ENCODE measurements at places on chromosomes 13 and 19.

DNA sequence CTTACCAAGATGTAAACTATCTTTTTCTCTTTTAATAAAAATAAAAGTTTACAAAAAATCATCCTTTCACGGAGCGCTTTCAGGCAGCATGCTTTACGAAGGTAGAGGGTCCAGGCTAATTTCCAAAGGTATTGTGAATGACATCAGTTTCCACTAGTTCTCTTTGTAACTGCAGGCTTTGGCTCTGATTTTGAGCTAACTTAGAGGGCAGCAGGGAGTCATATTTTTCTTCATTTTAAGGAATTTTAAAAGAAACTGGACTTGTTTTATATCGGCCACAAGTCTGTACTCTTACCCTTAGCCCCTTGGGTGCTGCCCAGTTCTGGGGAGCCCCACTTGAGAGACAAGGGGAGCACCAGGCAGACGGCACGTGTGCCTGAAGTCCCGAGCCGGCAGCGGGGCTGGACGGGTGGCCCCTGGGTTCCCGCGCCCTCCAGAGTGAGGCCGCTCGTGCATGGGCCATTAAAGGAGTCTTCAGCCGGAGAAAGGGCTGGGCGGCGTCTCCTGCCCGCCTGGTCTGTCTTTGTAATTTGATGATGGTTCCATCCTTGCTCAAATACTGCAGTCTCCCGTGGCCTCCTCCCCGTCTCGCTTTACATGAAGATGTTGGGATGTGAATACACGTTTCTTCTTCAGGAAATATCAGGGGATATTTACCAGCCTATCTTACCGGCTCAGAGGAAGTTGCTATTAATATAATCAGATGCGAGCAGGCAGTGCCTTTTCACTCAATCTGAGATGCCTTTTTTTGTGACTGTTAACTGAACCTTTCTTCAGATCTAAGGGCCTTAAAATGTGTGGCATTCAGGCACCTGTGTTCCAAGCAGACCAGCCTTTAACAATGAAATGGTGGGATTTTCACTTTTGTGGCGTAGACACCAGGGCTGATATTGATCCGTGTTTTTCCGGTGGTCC is 67.4 kb downstream of the GGACT start:
- DNase-seq, result no peak

- DNase-seq, result no peak
Observed at GRCh38 chr19:45138303-45138751, 22.5 kb downstream of the NKPD1 start.

- no peak for DNase-seq
Observed at GRCh38 chr13:87042946-87043345, 628.2 kb upstream of the SLITRK5 start.

GRCh38 chr19:55688422-55689218 is 13.6 kb downstream of the EPN1 start:
- no peak for DNase-seq

DNA sequence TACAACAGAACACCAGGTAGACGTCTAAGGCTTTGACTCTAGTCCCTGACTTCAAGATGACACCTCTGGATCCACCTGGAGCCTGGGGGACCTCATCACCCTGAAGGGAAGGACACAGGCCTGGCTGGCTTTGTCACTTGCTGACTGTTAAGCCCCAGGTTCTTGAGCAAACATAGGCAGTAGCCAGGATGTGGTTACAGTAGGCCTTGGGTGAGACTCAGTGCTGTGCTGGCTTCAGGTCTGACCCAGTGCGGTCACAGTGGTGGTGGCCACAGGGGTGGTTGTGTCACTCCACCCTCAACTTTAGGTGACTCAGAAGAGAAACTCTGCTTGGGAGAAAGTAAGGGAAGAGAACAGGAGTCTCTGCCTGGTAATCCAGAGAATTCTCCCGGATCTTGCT is 497.8 kb downstream of the UQCRFS1 start:
- no peak for DNase-seq

DNA sequence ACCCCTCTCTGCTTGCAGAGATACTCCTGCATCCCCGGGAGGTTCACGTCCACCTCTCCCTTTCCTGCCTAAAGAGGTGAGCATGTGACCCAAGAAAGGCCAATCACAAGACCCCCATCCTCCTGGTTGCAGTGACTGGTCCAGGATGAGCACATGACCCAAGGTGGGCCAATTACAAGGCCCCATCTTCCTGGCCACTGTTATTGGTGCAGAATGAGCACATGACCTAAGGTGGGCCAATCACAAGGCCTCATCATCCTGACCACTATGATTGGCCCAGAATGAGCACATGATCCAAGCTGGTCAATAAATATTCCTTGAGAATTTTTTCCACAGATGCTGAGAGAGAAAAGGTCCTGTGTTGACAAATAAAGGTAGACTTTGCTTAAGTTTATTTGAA is 350.7 kb downstream of the EFNB2 start:
- no peak for DNase-seq

DNA sequence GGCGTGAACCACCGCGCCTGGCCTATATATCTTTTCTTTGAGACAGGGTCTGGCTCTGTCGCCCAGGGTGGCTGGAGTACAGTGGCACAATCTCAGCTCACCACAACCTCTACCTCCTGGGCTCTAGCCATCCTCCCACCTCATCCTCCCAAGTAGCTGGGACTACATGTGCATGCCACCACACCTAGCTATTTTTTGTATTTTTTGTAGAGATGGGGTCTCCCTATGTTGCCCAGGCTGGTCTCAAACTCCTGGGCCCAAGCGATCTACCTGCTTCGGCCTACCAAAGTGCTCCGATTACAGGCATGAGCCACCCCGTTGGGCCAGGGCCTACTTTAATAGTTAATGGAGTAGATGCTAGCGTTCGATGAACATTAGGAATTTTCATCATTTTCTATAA is 3.4 kb downstream of the TNPO2 start:
- no peak for DNase-seq

- DNase-seq, result no peak
Observed at GRCh38 chr19:33740811-33741396, 55.8 kb upstream of the KCTD15 start.

- DNase-seq, result no peak
Observed at GRCh38 chr13:20378721-20379120, 146.6 kb upstream of the GJB6 start.

GRCh38 chr13:84865783-84866221 is 933.4 kb downstream of the SLITRK6 start:
- no peak for DNase-seq

GRCh38 chr19:50534478-50534877 is 20.8 kb upstream of the ASPDH start:
- no peak for DNase-seq

GRCh38 chr19:5297272-5297669 is 43.3 kb downstream of the PTPRS start:
- no peak for DNase-seq

DNA sequence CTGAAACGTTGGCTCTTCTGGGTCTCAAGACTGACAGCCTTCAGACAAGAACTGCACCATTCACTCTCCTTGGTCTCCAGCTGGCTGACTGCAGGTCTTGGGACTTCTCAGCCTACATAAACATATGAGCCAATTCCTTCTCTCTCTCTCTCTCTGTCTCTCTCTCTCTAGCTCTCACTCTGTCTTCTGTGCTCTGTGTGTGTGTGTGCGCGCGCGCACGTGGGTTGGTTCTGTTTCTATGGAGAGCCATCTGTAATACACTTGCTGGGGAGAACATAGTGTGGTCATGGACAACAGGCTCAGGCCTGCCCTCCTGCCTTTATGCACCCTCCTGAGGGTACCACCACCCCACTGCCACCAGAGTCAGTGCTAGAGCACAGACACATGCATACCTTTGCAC is 13.7 kb upstream of the SERPINE3 start:
- DNase-seq, result no peak

- no peak for DNase-seq
Observed at GRCh38 chr13:46595136-46595884, 42.3 kb downstream of the LRCH1 start.

DNA sequence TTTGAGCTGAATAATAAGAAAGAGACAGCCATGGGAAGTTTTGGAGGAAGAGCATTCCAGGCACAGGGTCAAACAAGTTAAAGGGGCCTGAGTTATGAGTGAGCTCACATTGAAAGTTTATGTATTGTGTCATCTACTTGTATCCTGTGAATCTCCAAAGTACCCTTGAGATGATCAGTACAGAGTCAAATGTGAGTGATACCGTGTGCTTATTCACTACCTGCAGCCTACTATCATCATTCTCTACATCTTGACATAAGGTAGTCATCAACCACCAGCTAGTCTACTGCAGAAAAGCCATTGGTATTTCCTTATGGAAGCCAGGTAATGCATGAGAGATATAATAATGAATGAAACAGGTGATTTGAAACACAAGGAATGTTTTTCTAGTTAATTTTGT is 3.0 kb upstream of the KCTD12 start:
- no peak for DNase-seq

GRCh38 chr13:98563071-98563470 is 13.8 kb downstream of the STK24 start:
- DNase-seq, result no peak

GRCh38 chr13:80083853-80084676 is 256.9 kb downstream of the SPRY2 start:
- DNase-seq, result no peak

DNA sequence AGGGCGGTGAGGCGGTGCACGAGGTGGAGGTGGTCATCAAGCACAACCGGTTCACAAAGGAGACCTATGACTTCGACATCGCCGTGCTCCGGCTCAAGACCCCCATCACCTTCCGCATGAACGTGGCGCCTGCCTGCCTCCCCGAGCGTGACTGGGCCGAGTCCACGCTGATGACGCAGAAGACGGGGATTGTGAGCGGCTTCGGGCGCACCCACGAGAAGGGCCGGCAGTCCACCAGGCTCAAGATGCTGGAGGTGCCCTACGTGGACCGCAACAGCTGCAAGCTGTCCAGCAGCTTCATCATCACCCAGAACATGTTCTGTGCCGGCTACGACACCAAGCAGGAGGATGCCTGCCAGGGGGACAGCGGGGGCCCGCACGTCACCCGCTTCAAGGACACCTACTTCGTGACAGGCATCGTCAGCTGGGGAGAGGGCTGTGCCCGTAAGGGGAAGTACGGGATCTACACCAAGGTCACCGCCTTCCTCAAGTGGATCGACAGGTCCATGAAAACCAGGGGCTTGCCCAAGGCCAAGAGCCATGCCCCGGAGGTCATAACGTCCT is 9.4 kb upstream of the PROZ start:
- DNase-seq, result no peak

DNA sequence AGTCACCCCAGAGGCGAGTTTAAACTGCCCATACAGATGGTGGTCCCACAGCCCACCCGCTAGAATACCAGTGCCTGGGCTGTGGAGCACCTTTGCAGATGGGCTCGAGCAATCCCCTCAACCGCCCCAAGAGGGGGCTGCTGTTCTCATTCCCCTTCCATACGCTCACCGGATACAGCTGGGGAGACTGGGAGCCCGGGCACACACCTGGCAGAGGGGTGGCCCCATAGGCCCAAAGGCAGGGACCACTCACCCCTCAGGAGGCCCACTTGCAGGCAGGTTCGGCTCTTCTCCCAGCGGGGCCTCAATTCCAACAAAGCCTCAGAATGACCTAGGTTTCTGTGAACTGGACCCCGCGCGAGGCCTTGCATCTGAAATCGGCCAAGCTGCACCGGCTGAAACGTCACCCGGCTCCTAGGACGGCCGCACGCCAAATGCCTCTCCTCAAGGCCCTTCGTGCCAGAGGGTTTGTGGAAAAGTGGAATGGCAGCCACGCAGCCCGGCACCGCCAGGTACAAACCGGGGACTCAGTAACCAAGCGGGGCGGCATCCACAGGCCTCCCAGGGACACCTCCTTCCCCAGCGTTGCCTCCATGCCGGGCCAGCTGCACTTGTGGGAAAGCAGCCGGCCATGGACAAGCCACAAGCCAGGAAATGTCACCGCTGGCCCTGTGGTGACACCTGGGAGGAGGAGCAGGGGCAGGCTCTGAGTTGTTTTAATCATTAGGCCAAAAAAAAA is 18.7 kb downstream of the MLLT1 start:
- peak; percentile 25 for DNase-seq

- DNase-seq, result no peak
Observed at GRCh38 chr13:95614641-95615245, 29.8 kb downstream of the DZIP1 start.

GRCh38 chr19:5424192-5424973 is 30.8 kb upstream of the ZNRF4 start:
- DNase-seq, result no peak

DNA sequence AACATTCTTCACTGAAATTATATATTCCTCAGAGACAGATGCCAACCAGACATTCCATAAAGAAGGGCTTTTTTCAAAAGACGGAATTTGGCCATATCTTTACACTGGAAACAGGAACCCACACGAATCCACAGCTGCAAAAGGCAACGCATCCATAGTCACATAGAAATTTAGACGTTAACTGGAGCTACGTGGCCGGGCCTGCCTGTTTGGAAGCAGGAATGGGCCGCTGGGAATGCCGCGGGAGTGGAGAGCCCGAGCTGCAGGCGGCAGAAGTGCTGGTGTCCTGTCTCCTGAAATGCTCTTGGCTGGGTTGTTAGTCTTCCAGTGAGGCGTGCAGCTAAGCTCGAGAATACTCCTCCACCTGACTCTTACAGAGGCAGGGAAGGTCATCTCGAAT is 122.2 kb downstream of the KL start:
- no peak for DNase-seq

- DNase-seq, result no peak
Observed at GRCh38 chr13:98222081-98222554, 45.0 kb upstream of the RNF113B start.

DNA sequence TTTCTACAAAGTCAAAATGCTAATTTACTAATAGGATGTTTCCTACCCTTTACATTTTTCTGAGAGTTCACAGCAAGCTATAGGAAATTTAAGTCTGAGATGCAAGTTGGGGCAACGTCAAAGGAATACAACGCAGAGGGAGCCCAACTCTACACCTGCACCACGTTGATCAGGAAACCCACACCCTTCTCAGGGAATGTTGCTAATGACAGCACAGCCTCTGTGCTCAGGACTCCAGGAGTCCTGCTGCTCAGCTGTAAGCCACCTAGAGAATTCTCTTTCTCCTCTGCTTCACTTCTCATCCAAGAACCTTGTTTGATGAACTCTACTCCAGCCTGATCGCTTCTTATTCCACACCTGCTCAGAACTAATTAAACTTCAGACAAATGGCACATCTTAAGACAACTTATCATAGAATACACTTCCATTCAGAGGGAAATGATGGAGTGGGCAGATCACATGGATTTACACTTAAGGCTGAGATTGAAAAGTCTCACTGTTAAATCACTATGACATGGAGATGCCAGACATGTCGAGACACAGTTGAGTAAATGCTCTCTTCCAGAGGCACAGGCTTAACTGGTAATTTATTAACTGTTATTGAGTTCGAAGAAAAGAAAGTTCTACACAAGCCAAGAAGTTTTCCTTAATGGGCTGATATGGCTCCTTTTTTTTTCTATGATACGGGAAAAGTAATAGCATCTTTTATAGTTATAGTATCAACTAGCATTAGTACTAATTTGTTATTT is 811.6 kb upstream of the ARGLU1 start:
- DNase-seq, result no peak

DNA sequence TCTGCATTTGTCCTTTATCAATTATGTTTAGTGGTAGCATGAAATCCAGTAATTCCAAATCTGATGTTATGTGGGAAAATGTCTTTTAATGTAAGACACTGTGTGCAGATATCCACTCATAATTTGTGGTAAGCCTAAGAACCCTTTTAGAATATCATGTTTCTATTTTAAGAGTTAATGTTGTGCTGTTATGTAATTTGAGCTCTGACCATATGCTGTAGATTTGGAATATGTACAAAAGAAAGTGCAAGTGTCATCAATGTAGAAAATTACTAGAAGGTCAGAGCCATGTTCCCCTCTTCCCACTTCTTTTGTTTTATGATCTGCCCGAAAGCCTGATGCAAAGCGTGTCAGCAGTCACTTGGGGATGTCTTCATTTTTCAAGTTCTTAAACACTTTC is 44.5 kb downstream of the SCEL start:
- DNase-seq, result no peak

- DNase-seq, result no peak
Observed at GRCh38 chr13:36382030-36382429, 35.8 kb upstream of the SPART start.

All from stimulated activated CD4-positive, alpha-beta T cell treated with anti-CD3 and anti-CD28 coated beads, Interleukin-15, amount 100 ng/mL, for 48 hours (primary cell).